ENCODE measurements at places on chromosomes 3 and 15.

DNA sequence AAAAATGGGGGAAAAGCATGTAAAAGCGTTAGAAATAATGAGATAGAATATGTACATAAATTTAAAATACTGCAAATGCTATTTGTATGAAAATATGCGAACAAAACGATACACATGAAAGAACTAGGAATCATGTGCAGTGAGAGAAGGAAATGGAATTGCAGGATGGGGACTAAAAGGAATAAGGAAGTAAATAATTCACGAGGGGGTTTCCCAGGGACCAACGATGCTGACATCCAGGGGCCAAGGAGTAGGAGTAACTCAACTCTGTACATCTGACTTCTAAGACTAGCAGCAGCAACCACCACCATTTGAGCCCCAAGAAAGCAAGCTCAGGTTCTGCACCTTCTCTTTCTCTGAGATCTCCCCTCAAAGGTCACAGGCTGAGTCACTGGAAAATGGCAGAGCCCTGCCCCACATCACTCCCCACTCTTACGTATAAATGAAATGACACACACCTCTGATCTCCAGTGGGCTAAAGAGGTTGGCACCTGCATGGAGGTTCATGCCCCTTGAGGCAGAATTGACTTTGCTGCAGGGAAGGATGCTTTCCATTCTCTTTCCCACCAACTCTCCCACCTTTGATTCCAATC is 100.0 kb upstream of the DLG1 start:
- DNase-seq = no peak

DNA sequence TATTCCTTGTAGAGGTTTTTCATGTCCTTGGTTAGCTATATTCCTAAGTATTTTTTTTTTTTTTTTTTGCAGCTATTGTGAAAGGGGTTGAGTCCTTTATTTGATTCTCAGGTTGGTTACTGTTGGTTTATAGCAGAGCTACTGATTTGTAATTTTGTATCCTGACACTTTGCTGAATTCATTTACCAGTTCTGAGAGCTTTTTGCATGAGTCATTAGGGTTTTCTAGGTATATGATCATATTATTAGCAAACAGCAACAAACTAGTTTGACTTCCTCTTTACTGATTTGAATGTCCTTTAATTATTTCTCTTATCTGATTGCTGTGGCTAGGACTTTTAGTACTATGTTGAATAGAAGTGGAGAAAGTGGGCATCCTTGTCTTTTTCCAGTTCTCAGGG is 737.4 kb downstream of the ZNF385D start:
- DNase-seq = no peak

DNA sequence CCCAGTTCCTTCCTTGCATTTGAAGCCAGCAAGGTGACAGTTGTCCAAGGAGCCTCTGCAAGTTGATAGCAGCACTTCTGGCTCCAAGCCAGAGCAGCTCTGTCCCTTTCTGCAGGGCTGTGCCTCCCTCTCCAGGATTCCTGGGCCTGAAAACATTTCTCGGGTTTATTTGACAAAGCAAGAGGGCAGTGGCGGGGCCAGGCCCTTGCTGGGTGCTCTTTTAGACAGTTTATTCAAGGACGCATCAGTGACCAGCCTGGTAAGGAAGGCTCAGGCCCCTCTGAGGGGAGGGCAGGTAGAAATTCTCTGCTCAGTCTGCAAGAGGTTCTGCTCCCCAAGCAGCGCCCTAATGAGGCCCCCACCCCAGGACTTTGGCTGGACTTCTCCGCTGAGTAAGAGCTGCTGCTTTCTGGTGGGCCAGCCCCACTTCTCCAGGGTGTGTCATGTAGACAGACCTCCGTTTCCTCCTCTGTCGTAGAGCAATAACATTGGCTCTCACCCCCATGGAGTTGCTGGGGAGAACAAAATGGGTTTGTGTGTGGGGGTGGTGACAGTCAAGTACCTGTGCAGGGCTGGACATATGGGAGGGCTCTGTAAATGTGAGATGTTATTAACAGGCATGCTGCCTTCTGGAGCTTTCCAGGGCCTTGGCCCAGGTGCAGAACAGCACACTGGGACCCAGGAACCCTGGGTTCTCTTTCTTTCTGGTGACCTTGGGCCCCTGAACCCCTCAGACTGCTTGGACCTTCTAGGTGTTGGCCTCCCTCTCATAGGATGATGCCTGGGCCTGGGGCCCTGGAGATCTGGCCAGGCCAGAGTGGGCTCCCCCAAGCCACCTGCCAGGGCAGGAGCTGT is 146.2 kb upstream of the TLE3 start:
- DNase-seq = no peak

- no peak for DNase-seq
Measured at GRCh38 chr3:148763986-148764935, 63.4 kb upstream of the CPB1 start.

GRCh38 chr3:118806423-118806822 is 228.2 kb downstream of the IGSF11 start:
- no peak for DNase-seq

DNA sequence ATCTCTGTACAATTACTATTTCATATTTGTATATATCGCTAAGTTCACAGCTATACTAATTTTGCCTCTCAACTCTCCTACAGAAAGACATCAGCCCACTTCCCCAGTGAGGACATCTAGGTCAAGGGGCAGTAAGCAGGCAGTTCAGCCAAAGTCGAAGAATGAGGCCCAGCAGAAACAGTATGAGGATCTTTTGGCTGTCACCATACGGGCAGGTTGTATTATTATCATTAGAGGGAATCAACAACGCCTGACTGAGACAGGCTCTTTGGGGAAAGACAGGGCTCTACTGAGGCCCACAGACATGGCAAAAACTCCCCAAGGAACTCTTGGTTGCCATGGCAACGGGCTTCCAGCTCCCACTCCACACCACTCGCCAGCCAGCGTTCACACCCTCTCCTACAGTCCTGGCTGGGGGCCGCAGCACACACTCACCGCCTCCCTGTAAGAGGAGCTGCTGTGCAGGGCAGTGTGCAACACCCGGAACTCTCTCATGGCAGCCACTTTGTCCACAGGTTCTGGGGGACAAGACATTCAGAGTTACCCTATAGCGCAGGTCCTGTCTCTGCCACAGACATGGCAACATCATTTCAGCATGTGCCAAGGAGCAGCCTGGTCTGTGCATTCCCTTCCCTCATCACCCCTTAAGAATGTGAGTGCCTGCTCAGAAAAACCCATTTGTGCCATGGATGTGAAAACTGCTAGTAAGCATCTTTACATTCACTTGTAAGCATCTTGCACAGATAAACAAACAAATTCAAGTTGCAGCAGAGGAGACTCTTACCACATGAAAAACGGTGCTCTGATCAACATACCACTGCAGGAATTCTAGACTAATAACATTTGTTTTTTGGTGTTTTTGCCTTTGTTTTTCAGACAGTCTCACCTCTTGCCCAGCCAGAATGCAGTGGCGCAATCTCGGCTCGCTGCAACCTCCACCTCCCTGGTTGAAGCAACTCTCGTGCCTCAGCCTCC is 8.8 kb downstream of the UBL7 start:
- DNase-seq = no peak

DNA sequence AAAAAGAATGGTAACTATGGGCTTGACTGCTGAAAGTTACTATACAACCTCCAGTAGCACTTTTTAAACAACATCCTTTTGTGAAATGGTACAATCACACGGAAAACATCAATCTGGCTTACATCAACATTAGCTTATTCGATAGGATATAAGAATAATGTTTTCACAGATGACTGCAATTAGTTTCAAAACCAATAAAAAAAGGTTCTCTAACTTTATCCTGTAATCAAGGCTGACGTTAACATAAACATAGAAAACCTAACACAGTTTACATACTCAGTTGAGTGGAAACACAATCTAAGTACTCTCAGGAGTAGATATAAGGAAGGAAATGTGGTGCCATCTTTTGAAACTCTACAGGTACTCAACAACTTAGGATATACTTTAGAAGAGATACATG is 102.2 kb downstream of the DLG1 start:
- DNase-seq = no peak
